ENCODE measurements at places on chromosomes 6 and 20.

DNA sequence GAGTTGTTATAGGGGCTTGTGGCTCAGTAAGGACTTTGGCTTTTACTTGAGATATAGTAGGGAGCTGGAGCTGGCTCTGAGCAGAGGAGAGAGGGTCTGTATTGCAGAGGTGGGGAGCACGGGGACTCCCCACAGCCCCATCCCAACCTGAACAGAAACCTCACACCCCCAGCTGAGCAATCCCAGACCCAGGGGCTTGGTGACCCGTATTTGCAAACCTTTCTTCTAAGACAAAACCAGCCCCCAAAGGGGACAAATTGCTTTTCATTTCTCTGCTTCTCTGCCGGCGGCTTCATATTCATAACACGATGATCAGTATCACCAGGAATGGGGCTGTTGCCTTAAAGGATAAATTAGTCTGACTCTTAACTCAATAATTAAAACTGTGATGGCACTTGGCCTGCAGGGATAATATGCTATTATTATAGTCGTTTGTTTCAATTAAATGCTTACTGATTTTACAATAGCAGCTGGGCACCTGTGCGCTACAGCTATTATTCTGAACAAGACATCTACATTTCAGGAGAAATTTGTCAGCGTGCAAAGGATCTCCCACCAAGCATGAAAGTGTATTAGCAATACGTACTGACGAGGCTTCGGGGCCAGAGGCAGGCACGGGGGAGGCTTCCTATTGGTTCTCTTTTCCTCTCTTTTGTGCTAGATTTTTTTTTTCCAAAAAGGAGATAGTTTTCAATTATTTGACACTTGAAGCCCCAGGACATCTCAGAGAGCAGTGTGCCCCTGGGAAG, 118.1 kb downstream of the TOX2 start:
- peaks cover 18% of the 10 kb centered on the region for H3K4me1 ChIP-seq
- DNase-seq, result no peak
- peak overlapping the region; percentile 24 for H3K27ac ChIP-seq
- H3K4me3 ChIP-seq, result no peak overlapping the region

- H3K4me1 ChIP-seq, result no peaks in the 10 kb centered on the region
- 0 out of 2 replicates have a peak, but pooled peaks cover 2% of the 10 kb centered on the region for H3K36me3 ChIP-seq
- no peak overlapping the region for H3K4me3 ChIP-seq
- H3K27ac ChIP-seq, result no peak overlapping the region
Observed at GRCh38 chr6:37477656-37478435, 21.8 kb downstream of the CCDC167 start.

DNA sequence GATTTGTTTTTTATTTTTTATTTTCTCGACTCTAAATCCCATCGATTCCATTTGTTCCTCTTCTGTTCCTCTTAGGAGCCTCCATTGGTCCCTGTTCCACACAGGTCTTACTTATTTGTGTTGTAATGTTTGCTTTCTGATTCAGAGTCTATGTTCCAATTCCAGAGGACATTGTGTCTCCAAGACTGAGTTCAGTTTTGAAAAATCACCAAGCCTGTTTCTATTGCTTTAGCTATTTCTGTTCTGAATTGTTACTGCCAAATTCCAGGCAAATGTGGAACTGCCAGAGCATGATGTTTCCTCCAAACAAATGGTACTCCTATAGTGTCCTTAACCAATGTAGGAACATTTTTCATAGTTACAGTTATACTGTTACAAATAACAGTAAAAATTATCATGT, 270.9 kb upstream of the SPTLC3 start:
- H3K27ac ChIP-seq, result no peak overlapping the region
- H3K27me3 ChIP-seq, result no peaks in the 10 kb centered on the region
- no peak for DNase-seq
- no peak overlapping the region for H3K4me3 ChIP-seq

DNA sequence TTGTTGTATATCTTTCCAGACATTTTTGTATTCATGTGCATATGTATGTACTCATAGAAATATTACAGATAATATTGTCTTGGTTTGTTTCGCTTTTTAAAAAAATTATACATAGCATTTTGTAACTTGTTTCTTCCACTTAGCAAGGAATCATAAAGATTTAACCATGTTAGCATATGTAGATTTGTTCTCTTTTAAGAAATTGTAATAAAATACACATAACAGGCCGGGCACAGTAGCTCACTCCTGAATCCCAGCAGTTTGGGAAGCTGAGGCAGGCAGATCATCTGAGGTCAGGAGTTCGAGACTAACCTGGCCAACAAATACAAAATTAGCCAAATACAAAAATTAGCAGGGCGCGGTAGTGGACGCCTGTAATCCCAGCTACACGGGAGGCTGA, 44.4 kb upstream of the CSE1L start:
- no peak overlapping the region for H3K4me3 ChIP-seq
- H3K27me3 ChIP-seq, result no peaks in the 10 kb centered on the region
- no peaks in the 10 kb centered on the region for H3K36me3 ChIP-seq
- no peak for DNase-seq
- no peaks in the 10 kb centered on the region for H3K4me1 ChIP-seq
- H3K27ac ChIP-seq, result no peak overlapping the region

DNA sequence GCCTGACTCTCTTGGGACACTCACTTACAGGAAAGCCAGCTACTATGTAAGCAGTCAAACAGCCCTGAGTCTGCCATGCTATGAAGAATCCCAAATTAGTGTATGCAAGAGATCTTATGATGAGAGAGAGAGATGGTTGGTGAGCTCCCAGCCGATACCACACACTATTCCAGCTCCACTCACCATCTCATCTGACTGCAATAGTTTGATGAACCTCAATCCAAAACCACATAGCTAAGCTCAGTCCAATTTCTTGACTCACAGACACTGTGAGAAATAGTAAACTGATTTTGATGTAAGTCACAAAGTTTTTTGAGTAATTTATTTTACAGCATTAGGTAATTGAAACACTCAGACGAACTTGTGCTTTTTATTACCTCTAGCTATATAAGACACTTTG, 441.4 kb downstream of the COL12A1 start:
- no peaks in the 10 kb centered on the region for H3K27me3 ChIP-seq
- DNase-seq, result no peak
- no peak overlapping the region for H3K27ac ChIP-seq
- H3K4me1 ChIP-seq, result no peaks in the 10 kb centered on the region
- H3K4me3 ChIP-seq, result no peak overlapping the region
- no peaks in the 10 kb centered on the region for H3K36me3 ChIP-seq

GRCh38 chr20:10004900-10005299, 29.9 kb upstream of the ANKEF1 start:
- H3K27ac ChIP-seq, result no peak overlapping the region
- H3K36me3 ChIP-seq, result no peaks in the 10 kb centered on the region
- no peak for DNase-seq
- no peak overlapping the region for H3K4me3 ChIP-seq
- no peaks in the 10 kb centered on the region for H3K4me1 ChIP-seq

GRCh38 chr6:33699739-33700138, 11.8 kb downstream of the UQCC2 start:
- H3K4me3 ChIP-seq, result no peak overlapping the region
- H3K27me3 ChIP-seq, result no peaks in the 10 kb centered on the region
- H3K36me3 ChIP-seq, result peaks cover 7% of the 10 kb centered on the region

DNA sequence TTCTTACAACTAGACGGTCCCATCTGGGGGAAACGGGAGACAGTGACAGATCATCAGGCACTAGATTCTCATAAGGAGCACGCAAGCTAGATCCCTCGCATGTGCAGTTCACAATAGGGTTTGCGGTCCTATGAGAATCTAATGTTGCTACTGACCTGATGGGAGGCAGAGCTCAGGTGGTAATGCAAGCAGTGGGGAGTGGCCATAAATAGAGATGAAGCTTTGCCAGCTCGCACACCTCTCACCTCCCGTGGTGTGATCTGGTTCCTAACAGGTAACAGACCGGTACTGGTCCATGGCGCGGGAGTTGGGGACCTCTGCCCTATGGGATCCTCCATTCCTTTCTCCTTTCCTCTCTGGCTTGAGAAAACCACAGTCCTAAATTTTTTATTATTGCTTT, 63.8 kb downstream of the TPD52L1 start:
- H3K27me3 ChIP-seq, result peaks cover 6% of the 10 kb centered on the region
- H3K36me3 ChIP-seq, result no peaks in the 10 kb centered on the region
- no peak overlapping the region for H3K4me3 ChIP-seq
- H3K27ac ChIP-seq, result no peak overlapping the region
- H3K4me1 ChIP-seq, result no peaks in the 10 kb centered on the region

- peak overlapping the region; percentile 56 for H3K4me3 ChIP-seq
- H3K36me3 ChIP-seq, result peaks cover 7% of the 10 kb centered on the region
- peaks cover 11% of the 10 kb centered on the region for H3K4me1 ChIP-seq
- H3K27ac ChIP-seq, result no peak overlapping the region
- no peak for DNase-seq
Observed at GRCh38 chr6:119350952-119351372, 1.4 kb upstream of the MAN1A1 start.

DNA sequence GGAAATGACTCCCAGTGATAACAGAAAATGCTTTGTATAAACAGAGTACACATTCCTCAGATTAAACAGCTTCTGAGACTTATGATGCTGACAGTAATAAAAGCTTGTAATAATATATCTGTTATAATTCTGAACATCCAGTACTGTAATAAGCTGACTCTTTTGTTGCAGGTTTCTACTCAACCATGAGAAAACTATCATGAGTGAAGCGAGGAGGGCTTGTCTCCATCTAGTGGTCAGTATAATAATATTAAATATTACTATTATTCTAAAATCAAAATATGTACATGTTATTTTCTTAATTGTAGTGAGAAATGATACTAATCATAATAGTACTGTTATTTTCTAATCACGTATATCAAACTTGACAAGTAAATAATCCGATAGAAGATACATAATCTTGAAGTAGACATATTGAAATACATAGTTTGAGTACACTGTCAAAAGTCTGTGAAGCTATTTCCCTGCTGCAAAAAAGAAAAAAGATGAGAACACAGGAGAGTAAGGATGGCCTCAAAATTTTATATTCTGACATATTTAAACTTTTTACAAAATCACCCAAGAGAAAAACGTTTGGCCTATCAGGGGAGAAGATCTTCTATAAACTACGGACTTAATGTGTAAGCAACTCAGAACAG, 183.1 kb downstream of the MOXD1 start:
- no peaks in the 10 kb centered on the region for H3K36me3 ChIP-seq
- no peak overlapping the region for H3K27ac ChIP-seq
- H3K4me3 ChIP-seq, result no peak overlapping the region
- no peaks in the 10 kb centered on the region for H3K27me3 ChIP-seq

DNA sequence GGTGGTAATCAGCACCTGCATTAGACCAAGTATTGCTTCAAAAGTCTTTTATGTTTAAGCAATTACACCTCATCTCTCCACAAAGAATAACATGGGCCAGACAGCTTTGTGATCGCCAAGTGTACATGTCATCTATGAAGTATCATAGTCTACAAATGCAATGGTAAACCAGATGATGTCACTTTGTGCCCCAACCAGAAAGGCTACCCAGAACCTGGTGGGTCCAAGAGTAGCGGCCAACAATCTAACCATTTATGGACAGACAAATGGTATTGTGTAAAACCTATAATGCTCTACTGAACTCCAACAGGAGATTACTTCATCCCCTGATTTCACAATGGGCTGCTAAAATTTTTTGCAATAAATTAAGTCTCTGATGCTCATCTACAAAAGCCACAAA, 295.9 kb downstream of the GMDS start:
- DNase-seq, result no peak
- no peak overlapping the region for H3K27ac ChIP-seq
- no peaks in the 10 kb centered on the region for H3K27me3 ChIP-seq
- no peak overlapping the region for H3K4me3 ChIP-seq
- no peaks in the 10 kb centered on the region for H3K4me1 ChIP-seq

GRCh38 chr6:137665342-137665934, 171.2 kb upstream of the OLIG3 start:
- peaks cover 2% of the 10 kb centered on the region for H3K27me3 ChIP-seq
- H3K4me3 ChIP-seq, result no peak overlapping the region
- H3K27ac ChIP-seq, result no peak overlapping the region
- DNase-seq, result no peak

DNA sequence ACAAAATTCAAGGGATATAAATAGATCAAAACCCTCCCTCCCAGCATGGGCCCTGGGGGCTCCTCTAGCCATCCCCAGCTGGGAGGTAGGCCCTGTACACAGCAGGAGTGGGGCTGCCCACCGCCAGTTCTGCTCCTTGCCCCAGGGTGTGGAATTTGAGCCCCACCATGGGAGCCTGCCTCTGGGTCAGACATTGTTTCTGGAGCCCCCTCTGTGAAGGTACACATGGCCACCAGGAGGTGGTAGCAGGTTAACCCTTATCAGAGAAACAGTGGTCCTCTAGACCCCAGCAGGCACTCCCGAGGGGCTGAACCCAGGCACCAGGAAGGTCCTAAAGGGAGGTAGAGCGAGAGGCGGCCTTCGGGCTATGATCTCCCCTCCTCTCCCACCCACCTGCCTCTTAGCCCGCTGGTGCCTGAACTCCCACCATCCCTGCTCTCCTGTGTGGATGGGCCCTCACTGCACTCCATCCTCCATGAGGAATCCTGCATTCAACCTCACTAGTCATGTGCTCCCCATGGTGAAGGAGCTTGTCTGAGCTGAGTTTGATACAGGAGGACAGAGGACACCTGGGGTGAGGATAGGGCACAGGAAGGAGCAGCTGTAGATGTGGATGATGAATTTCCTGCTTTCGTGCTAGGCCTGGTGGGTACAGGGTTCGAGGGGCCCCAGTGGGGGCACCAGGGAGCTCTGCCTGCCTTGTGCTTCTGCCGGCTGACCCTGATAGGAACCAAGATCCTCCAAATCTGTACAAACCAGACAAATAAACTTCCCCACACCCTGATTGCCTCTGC, 114.9 kb downstream of the GRM4 start:
- no peak overlapping the region for H3K27ac ChIP-seq
- H3K27me3 ChIP-seq, result no peaks in the 10 kb centered on the region
- no peaks in the 10 kb centered on the region for H3K4me1 ChIP-seq
- DNase-seq, result no peak

DNA sequence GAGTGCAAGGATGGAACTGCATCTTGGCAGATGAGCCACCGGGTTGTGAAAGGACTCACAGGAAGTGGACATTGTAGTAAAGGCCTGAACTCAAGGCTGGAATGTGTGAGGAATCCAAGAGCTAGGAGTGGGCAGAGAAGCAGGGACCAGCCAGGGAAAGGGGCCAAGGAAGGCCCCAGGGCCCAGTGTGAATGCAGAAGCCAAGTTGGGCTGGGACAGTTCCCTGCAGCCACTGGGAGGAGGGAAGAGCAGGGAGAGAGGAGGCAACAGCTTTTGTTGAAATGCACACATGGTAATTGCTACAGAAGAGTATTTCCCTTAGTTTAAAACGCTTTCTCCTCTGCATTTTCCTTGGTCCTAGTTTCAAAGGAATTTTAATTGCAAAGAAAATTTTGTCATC, 34.6 kb downstream of the CDH22 start:
- H3K4me3 ChIP-seq, result no peak overlapping the region
- H3K4me1 ChIP-seq, result no peaks in the 10 kb centered on the region
- H3K27me3 ChIP-seq, result peaks cover 12% of the 10 kb centered on the region
- no peak for DNase-seq

- peaks cover 21% of the 10 kb centered on the region for H3K4me1 ChIP-seq
- peaks cover 14% of the 10 kb centered on the region for H3K36me3 ChIP-seq
- DNase-seq, result no peak
Observed at GRCh38 chr6:31791324-31792089, 4.0 kb downstream of the VARS1 start.

- H3K27me3 ChIP-seq, result no peaks in the 10 kb centered on the region
- DNase-seq, result no peak
- H3K27ac ChIP-seq, result no peak overlapping the region
- no peaks in the 10 kb centered on the region for H3K4me1 ChIP-seq
Observed at GRCh38 chr6:5083813-5084359, 1.3 kb upstream of the PPP1R3G start.

- H3K4me3 ChIP-seq, result no peak overlapping the region
- no peak overlapping the region for H3K27ac ChIP-seq
- DNase-seq, result no peak
- H3K27me3 ChIP-seq, result no peaks in the 10 kb centered on the region
- H3K36me3 ChIP-seq, result no peaks in the 10 kb centered on the region
- no peaks in the 10 kb centered on the region for H3K4me1 ChIP-seq
Observed at GRCh38 chr20:63112491-63113219, 103.3 kb downstream of the YTHDF1 start.
